ENCODE measurements at places on chromosomes 5 and 9.

- no peak for DNase-seq
These were observed 109.3 kb downstream of the UGCG start for GRCh38 chr9:112005939-112006338.

GRCh38 chr9:110638381-110638954 is 30.1 kb upstream of the MUSK start:
- no peak for DNase-seq

DNA sequence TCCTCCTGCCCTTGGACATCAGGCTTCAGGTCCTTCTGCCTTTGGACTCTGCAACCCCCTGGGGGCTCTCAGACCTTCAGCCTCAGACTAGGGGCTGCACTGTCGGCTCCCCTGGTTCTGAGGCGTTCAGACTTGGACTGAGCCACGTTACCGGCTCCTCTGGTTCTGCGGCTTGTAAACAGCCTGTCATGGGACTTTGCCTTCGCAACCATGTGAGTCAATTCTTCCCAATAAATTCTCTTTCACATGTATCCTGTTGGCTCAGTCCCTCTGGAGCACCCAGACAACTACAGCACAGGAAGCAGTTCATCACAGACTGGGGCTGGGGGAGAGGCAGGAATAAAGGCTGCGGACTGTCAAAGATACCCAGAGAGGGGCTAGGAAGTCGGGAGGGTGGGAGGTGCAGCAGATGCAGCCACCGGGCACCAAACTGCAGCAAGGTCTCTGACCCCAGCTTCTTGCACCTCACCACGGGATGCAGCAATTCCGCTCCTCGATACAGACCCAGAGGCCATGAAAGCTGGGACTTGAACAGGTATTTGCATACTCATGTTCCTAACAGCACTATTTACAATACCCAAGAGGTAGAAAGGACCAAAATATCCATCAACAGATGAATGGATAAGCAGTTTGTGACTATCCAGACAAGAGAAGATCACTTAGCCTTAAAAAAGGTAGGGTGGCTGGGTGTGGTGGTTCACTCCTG is 100.8 kb downstream of the COL23A1 start:
- DNase-seq = no peak

- no peak for DNase-seq
These were observed 15.5 kb upstream of the NCS1 start for GRCh38 chr9:130156672-130157071.

DNA sequence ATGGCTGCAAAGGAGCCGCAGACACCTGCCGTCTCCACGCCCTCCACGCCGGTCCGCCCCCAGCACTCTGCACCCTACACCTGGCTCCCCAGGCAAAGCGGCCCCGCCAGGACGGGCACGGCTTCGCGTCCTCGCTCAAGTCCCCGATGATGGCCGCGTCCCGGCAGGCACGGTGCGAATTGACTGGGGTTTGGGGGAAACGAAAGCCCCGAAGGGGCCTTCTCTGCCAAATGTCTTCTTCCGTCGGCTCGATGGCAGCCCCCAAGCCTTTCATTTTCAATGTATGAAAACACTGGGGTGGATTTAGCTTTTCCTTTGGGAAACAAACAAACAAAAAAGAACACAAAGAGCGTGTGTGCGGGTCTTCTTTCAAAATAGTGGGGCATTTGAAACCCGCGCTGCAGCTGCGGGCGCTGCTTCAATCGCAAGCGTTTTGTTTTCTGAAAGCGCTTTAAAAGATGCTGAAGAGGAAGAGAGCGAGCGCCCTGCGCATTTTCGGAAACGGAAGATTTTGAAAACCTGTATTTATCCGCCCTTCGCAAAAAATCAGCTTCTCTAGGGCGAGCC is 160.0 kb downstream of the RMI1 start:
- DNase-seq = peak; percentile 4

- DNase-seq = peak; percentile 15
These were observed 13.2 kb downstream of the ATOX1 start for GRCh38 chr5:151745071-151745705.

DNA sequence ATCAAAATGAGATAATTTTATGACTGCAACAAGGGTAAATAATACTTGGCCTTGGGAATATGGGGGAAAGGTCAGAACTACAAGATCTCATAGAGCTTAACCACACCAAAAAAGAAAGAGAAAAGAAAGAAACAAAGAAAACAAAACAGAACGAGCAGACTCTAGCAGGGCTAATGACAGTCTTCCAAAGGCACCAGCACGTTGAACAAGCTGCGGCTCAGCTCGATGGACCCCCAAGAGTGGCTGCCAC is 689 bp downstream of the AK3 start:
- no peak for DNase-seq

GRCh38 chr5:38408446-38409198 is 147.8 kb downstream of the LIFR start:
- DNase-seq = no peak

DNA sequence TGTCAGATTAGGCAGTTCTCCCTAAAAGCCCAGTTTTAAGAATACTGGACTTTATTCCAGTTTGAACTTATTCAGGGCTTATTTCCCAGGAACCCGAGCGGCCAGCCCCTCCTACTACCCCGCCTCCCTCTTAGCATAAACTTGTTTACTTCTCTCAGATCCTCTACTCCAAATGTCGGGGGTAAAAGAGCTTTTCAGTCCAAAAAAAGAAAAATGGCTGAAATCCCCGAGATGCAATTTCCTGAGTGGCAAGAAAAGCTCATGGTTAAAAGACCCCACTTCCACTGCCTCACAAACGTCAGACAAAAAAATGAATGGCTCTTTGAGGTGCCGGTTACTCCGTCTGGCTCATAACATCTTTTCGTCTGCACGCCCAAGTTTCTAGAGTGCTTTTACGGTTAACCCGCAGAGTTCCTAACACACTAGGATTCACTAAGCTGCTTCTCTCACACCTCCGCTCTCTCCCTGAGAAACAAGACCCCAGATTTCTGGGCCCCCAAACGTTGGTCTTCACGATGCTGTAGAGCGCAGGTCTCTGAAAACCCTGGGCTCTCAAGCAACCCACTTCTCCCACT is 402 bp downstream of the BRD8 start:
- no peak for DNase-seq

GRCh38 chr9:117224695-117225094 is 190.2 kb downstream of the ASTN2 start:
- DNase-seq = no peak

- DNase-seq = no peak
These were observed 10.8 kb downstream of the TCF7 start for GRCh38 chr5:134125039-134126015.

GRCh38 chr9:91727316-91727861 is 222.6 kb downstream of the ROR2 start:
- peak; percentile 19 for DNase-seq

- DNase-seq = peak; percentile 8
These were observed 43.9 kb upstream of the GLIPR2 start for GRCh38 chr9:36092509-36093215.

- no peak for DNase-seq
These were observed 15.9 kb downstream of the PCDHAC2 start for GRCh38 chr5:140982083-140982716.

DNA sequence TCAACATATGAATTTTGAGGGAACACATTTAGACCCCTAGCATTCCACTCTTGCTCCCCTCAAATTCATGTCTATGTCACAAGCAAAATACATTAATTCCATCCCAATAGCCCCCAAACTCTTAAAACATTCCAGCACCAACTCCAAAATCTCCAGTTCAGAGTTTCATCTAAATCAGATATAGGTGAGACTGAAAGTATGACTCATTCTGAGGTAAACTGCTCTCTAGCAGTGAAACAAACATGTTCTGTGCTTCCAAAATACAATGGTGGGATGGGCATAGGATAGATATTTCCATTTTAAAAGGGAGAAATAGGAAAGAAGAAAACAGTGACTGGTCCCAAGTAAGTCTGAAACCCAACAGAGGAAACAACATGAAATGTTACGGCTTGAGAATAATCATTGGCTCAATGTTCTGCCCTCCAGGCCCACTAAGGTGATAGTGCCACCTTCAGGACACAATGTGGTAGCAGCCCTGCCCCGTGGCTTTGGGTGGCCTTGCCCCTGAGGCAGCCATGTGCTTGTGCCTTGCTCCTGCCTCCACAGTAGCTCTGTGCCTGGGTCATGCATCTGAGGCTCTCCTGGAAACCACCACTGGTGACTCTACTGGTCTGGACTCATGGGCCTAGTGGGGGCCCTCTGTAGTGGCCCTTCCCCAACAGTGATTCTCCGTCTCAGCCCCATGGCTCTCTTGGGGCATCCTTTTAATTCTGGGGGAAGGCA is 36.4 kb upstream of the IPPK start:
- DNase-seq = peak; percentile 32

DNA sequence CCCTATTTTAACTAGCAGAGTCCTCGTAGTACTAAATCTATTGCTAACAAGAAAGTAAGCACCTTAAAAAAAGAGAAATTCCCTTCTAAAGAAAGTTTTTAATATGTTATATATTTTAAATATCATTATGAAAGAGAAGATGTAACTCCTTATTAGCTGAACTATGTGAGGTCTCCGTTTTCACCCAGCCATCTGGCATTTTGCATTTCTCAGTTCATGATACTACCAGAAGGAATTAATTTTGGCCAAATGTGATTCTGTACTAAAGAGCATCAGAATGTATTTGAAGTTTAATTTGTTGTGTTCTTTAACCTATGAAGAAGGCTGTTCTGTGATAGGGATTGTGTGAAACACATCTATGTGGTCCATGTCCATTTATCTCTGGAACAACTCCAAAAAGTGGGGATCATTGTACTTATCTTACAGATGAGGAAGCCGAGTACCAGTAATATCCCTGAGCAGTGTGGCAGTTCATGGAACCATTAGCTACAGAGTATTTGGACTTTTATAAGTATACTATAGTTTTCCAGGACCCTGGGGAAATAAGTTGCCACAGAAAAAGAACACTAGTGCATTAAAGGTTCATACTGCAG is 29.8 kb downstream of the TNFAIP8 start:
- DNase-seq = no peak

GRCh38 chr5:136094913-136095641 is 37.6 kb upstream of the SMAD5 start:
- DNase-seq = no peak

DNA sequence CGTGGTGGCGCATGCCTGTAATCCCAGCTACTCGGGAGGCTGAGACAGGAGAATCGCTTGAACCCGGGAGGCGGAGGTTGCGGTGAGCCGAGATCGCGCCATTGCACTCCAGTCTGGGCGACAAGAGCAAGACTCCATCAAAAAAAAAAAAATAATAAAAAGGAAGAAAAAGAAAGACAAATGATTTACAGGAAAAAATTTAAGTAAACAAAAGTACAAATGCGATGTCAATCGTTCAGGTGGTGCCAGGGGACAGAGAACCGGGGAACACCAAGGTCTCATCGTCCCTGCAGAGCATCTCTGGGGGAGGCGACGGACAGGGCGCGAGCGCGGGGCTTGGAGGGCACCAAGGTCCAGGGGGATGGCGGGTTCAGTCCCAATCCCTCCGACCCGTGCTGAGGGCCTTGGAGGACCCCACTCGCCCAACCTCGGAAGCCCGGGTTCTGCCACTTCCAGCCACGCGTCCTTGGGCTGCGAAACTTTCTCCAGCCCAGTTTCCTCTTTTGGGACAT is 607 bp upstream of the HNRNPAB start:
- no peak for DNase-seq

DNA sequence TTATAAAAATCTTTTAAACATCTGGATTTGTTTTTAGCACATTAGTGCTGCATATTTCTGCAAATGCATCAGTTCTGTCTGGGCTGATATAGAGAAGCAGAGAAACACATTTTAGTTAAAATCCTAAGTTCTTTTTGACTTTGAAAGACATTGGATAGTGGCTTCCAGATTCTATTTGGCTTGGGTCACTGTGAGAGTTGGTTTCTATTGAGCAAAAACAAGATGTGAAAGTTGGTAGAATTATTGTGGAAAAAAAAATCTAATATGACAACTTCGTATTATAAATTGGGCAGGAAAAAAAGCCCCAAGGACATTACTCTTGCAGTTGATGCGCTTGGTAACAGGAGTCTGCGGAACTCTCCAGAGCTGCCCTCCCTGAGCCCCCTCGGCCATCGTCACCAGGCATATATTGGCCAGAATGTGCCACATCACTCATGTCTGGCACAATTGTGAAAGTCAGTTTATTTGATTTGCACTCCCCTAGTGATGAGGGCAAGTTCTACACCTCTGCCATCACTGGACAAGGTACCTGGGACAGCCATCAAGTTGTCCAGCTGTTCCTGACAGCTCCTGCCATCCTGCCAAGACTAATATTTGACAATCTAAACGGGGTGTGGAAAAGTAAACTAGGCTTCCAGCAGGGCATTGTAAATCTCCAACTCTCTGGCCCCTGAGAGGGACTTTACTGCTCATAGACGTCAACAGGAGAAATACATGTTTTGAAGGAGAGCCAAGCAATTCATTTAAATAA is 334.5 kb downstream of the TENT4A start:
- DNase-seq = no peak

GRCh38 chr9:78032730-78033457 is 1.3 kb upstream of the GNAQ start:
- DNase-seq = no peak

DNA sequence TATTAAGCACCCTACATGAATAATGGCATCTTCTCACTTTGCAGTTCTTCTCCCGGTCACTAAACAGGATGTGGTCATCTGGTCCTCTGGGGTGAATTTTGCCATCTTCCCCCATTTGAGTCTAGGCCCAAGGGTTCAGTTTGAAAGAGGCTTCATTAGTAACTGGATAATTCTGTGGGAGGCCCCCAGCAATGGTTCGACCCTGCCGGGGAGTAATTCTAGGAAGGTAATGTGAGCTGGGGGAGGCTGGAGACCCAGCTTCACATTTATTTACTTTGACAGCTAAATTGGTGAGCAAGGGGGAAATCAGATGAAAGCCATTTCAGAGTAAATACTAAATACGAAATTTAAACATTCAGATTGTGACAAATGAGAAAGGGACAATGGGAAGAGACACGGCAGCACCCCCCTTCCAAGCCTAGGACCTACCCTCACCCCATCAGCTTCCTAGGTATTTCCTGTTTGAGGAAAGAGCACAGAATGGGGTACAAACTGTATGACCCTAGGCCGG is 4.1 kb upstream of the LHX6 start:
- DNase-seq = no peak

DNA sequence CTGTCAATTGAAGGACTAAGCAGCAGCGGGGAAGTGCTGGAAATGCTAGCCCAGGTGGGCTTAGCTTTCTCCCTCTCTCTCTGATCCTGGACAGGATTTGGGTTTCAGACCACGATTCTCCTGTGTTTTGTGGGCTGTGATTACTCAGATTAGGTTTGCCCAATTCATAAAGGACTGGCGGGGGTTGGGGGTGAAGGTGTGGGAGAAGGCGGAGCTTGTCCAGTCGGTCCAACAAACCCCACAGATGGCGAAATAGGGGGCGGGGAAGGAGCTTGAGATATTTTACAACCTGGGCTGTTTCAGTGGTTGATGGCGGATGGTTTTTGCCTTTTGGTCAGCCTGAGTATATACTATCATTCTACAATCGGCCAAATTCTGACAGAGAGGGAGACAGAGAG is 35.2 kb downstream of the PCDHAC2 start:
- no peak for DNase-seq

DNA sequence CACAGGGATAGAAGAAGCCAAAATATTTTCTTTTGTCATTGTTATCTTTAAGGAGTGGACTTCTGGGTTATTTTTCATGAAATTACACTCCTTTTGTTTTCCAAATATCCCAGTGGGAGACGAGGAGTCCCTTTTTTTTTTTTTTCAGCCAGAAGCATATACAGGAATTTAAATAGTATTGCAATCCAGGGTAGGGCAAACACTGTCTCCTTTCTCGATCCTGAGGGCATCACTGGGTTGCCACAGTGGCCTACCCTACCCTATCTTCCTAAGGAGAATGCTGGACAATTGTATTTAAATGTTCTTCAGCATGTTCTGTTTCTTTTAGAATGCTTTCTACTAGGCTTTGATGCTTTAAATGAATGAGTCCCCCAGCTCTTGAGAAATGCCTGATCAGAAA is 47.9 kb downstream of the LRRC70 start:
- DNase-seq = no peak
